ENCODE measurements at places on chromosomes 6 and 20.

GRCh38 chr6:36247693-36248092 lies 22.2 kb upstream of the PNPLA1 start:
- DNase-seq = no peak

DNA sequence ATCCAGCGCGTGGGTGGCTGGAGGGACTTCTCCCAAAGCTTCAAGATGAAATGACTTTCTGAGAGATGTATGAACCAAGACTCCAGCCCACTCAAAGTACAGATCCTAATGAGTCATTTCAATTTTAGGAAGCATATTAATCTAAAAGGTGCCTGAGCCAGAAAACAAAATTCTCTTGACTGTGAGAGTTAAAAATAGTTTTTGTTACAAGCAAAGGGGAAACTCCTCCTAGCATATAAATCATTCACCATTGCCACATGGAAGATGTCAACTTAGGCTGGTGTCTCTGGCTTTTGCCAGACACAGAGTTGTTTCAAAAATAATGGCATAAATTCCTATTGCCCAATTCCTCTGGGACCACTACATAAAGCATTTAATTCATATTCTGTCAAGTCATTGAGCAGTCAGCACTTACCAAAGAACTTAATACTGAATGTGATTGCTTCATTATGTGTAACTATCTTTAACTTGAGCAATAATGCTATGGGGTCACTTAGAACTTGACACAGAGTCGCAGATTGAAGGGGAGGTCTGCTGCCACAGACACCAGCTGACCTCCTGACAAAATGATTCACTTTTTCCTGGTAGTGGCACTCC lies 280.6 kb downstream of the SLC35F1 start:
- no peak for DNase-seq

DNA sequence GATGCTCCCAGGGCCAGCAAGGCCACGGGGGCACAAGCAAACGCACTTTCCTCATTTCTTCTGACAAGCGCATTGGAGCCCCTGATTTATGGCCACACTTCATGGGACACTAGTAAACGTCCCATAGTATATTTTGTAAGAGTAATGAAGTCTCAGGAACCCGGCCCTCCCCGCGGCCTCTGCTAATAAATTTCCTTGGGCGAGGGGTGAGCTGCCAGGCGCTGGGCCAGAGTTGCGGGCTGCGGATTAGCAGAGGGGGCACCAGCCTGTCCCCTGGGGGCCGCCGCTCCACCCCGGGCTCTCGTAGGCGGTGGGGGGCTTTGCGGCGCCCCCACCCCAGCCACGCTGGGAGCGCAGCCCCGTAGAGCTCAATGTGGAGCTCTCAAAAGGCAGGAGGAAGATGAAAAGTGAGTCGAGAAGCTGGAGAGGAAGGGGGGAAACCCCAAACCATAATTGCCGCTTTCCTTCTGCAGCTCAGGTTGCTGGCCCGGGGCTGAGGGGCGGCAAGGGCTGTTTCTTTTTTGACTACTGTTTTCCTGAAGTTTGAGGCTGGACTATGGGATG lies 173.6 kb downstream of the CDC5L start:
- no peak for DNase-seq

DNA sequence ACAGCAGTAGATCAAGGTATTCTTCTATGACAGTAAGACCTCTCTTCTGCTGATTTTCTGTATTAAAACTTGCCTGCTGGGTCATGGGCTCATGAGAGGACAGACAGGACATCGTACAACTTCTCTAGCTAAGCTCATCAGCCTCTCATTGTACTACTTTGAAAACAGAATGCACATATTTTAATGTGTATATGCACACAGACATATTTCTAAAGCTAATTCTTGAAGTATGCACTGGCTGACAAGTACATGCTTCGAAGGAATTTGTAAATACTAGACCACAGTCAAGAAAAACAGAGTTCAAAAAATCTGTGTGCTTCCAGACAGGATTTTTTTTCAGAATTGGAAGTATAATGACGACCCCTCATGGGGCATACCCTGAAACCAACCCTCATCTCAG lies 81.7 kb upstream of the CD83 start:
- DNase-seq = no peak

DNA sequence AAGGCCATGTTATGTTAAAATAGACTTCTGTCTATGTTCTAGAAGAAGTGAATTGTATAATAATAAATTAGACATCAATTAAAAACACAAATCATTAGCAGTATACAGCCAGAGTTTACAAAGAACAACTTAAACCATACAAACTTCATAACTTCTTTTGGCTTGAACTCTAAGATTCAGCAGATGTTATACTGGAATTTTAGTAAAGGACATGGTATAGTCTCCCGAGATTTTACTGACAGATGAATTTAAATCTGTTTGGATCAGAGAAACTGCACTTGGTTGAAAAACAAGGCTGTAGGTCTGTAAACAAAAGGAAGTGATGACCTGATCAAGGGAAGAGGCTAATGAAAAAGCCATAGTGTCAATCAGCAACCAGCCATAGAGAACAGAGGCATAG lies 132.6 kb upstream of the TBX18 start:
- no peak for DNase-seq

GRCh38 chr20:24870057-24870456 lies 79.0 kb upstream of the CST7 start:
- no peak for DNase-seq

GRCh38 chr6:90805619-90806155 lies 218.8 kb upstream of the MAP3K7 start:
- no peak for DNase-seq

GRCh38 chr20:50278684-50279531 lies 88.3 kb downstream of the CEBPB start:
- no peak for DNase-seq

GRCh38 chr6:129297592-129297991 lies 412.4 kb downstream of the ARHGAP18 start:
- no peak for DNase-seq

GRCh38 chr6:47490676-47491075 lies 13.1 kb downstream of the CD2AP start:
- no peak for DNase-seq

GRCh38 chr20:50110141-50111047 lies 2.6 kb downstream of the UBE2V1 start:
- peak; percentile 92 for DNase-seq

- DNase-seq = no peak
These were observed 58.4 kb downstream of the TMEM170B start for GRCh38 chr6:11595903-11596302.

- no peak for DNase-seq
These were observed 261.2 kb upstream of the MARCKS start for GRCh38 chr6:113595911-113596376.

GRCh38 chr6:116954938-116955337 lies 77.9 kb downstream of the RFX6 start:
- no peak for DNase-seq

DNA sequence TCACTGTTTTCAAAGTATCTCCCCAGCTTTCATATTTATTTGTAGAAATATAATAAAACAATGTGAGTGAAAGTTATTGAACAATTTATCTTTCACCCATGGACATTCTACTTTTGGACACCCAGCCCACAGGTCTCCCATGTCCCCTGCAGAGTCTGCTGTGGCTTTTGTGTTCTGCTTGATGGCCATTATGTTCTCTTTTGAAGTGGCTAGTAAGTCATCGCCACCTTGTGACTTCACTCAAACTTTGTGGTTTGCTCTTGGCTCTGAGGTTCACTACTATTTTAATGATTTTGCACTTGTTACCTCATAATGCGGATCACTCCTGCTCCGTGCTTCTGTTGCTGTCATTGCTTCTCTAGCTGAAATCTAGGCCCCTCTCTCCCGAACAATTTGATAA lies 10.2 kb upstream of the DEFB113 start:
- DNase-seq = no peak

DNA sequence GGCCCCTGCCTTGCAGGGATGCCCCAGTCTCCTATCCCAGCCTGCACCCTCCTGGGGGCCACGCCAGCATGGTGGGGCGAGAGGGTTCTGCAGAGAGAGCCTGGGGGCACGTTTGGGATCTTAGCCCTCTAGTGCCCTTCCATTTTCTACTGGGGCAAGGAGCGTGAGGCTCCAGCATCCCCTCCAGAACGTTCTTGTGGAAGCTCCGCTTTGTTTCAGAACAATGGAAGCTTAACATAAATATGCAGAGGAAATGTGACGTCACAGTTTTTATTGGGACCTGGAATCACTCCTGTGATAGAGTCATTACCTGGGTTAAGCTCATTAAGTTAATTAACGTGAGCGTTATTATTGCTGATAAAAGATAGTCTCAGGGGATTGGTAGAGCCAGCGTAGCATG lies 19.6 kb downstream of the BHLHE23 start:
- no peak for DNase-seq

GRCh38 chr6:31094389-31094881 lies 17.9 kb downstream of the C6orf15 start:
- DNase-seq = no peak

- no peak for DNase-seq
These were observed 107.2 kb downstream of the ASXL1 start for GRCh38 chr20:32465092-32465900.

GRCh38 chr6:7153789-7154188 lies 46.0 kb downstream of the RREB1 start:
- DNase-seq = no peak

- no peak for DNase-seq
These were observed 236.5 kb upstream of the AFDN start for GRCh38 chr6:167590193-167590592.

GRCh38 chr6:93433592-93433991 lies 14.2 kb upstream of the EPHA7 start:
- DNase-seq = no peak

GRCh38 chr6:130046671-130047070 lies 28.3 kb downstream of the L3MBTL3 start:
- DNase-seq = no peak

DNA sequence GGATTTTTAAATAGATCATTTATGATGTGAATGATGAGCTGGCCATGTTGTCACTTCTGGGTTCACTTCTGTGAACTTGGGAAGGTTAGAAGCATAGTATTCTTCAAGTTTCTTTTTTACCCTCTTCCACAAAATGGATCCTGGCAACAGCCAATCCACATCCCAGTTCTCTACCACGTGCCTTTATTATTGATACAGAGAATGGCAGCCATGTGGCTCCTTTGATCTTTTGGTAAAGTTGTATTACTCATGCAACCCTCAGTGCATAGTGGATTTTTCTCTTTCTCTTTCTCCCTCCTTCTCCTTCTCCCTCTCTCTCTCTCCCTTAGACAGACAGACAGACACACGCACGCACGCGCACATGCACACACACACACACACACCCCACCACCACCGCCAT lies 50.0 kb downstream of the SYNDIG1 start:
- no peak for DNase-seq

DNA sequence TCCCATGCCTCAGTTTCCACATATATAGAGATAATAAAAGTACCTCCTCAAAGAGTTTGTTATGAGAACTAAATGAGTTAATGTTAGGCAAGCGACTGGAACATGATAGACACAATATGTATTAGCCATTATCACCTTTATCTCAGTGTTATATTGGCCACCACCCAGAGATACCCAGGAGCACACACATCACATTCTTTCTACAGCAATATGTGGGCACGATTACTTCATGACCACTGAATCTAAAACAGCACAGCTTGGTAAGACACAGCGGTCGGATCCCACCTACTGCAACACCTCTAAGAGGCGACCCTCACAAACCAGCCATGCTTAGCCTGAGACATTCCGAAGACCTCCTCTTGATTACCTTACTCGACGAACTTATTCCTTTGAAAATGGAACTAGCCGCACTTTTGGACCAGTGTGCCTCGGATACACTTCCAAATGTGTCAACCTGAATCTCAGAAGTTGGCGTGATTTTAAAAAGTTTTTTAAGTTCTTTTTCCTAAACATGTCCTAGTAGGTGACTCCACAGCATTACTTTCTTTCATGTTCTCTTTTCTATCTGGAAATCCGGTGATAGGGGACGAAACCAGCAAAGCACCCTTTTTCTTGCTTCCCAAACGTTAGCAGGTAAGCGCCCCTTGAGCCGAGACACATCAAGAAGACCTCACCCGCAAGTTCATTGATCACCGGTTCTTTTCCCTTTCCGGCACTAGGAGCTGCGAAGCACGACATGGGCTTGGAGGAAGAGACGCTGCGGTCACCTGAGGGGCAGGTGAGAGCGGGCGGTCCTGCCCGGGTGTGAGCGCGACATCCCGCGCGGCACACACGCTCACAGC lies 923 bp downstream of the GMDS start:
- no peak for DNase-seq

- DNase-seq = no peak
These were observed 8.9 kb downstream of the FBXO5 start for GRCh38 chr6:152973916-152974315.

DNA sequence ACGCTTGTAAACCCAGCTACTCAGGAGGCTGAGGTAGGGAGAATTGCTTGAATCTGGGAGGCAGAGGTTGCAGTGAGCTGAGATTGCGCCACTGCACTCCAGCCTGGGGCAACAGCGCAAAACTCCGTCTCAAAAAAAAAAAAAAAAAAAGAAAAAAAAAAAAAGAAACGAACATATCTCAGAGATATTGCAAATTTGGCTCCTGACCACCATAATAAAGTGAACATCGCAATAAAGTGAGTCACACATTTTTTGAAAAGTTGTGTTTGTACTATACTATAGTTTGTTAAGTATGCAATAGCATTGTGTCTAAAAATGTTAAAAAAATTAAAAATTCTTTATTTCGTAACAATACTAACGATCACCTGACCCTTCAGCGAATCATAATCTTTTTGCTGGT lies 13.3 kb downstream of the RSPH9 start:
- no peak for DNase-seq

- DNase-seq = no peak
These were observed 1282.3 kb upstream of the GJE1 start for GRCh38 chr6:140850438-140850837.

- no peak for DNase-seq
These were observed at the start of gene PTCRA for GRCh38 chr6:42915732-42916131. Gene PTCRA (plus strand): TSS chr6:42916053. CDS start chr6:42916070, 17 bp downstream.

DNA sequence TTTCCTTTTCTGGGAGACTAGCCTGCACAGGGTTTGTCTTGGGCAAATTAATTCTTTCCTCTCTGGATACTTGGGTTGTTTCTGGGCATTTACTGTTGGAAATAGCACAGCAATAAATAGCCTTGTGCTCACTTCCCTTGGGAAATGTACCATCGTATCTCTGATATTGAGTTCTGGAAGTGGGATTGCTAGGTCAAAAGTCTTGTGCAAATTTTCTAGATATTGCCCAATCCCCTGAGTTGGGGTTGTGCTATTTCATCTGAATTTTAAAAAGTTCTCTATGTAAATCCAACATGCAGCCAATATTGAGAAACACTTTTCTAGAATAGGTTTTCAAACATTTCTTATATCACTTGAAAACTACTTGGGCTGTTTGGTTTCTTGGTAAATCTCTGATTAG lies 64.0 kb upstream of the ELOVL5 start:
- no peak for DNase-seq

DNA sequence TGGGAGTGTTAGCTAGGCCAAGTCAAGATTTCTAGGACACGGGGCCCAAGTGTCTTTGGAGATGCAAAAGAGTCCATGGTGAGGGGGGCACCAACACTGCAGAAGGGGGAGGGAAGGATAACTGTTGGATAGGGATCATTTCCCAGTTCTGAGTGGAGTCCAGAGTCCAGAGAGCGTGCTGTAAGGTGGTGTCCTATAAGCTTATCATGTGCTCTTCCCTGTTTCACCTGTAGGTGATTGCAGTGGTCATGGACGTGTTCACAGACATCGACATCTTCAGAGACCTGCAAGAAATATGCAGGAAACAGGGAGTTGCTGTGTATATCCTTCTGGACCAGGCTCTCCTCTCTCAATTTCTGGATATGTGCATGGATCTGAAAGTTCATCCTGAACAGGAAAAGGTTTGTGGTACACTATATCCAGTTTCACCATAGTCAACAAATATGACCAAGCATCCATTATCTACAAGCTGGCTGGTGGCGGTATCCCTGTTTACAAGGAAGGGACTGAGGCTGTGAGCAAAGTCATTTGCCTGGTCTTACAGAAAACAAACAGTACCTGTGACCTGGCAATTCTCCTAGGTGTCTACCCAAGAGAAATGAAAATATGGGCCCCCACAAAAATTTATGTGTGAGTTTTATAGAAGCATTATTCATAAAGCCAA lies 15.6 kb downstream of the FAM83D start:
- no peak for DNase-seq

All from immature natural killer cell (primary cell).